Suprapubic skin (tissue), 4 donors: ENCODE measurements at places on chromosomes 2 and 18. TPM values are rescaled to one million over a fixed set of nuclear protein-coding genes. Genes with fewer than 3 reads are reported as not detected.

EVX2 gene
- not detected for total RNA-seq

GPR45 gene
- total RNA-seq: not detected

GRCh38 chr2:208982831-208983230 is 441.0 kb upstream of the MAP2 start:
- H3K27me3 ChIP-seq: no peaks in the 10 kb centered on the region
- no peak for DNase-seq
- H3K27ac ChIP-seq: no peak overlapping the region
- no peak overlapping the region for H3K4me3 ChIP-seq
- H3K36me3 ChIP-seq: no peaks in the 10 kb centered on the region

- H3K27me3 ChIP-seq: no peaks in the 10 kb centered on the region
- no peaks in the 10 kb centered on the region for H3K4me1 ChIP-seq
- H3K27ac ChIP-seq: no peak overlapping the region
- no peak for DNase-seq
- no peak overlapping the region for H3K4me3 ChIP-seq
Observed at GRCh38 chr18:75362435-75362834, 65.1 kb downstream of the SMIM21 start.

GRCh38 chr2:132497591-132497990 is 81.0 kb downstream of the GPR39 start:
- no peaks in the 10 kb centered on the region for H3K27me3 ChIP-seq
- H3K36me3 ChIP-seq: no peaks in the 10 kb centered on the region
- no peak overlapping the region for H3K4me3 ChIP-seq
- H3K4me1 ChIP-seq: no peaks in the 10 kb centered on the region
- no peak for DNase-seq

- H3K36me3 ChIP-seq: no peaks in the 10 kb centered on the region
- H3K4me3 ChIP-seq: no peak overlapping the region
- H3K27me3 ChIP-seq: no peaks in the 10 kb centered on the region
- peaks cover 20% of the 10 kb centered on the region for H3K4me1 ChIP-seq
- DNase-seq: peak; percentile 77
Observed at GRCh38 chr2:108922141-108922915, 66.7 kb downstream of the EDAR start.
